Non-pigmented ciliary epithelial cell (primary cell): ENCODE measurements at places on chromosomes 16 and 17.

DNA sequence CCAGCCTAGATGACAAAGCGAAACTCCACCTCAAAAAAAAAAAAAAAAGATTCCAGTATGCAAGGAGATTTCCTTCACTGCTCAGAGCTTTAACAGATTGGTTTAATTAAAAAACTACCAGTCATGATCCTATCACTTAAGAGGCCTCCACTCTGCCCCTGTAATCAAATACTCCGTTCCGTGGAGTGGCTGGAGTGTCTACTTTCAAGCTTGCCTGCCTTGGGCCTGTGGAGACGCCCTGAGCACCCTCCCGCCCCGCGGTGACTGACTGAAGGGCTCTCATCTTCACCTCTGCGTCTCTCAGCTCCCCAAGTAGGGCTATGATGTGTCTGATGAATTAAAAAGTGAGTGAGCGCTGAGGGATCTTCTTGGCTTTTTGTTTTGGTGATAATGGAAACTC is 25.3 kb upstream of the TRPV3 start:
- DNase-seq: no peak

- DNase-seq: no peak
Observed at GRCh38 chr17:3845291-3845620, 790 bp downstream of the NCBP3 start.

GRCh38 chr16:5738586-5738985 is 641.0 kb upstream of the EEF2KMT start:
- no peak for DNase-seq

DNA sequence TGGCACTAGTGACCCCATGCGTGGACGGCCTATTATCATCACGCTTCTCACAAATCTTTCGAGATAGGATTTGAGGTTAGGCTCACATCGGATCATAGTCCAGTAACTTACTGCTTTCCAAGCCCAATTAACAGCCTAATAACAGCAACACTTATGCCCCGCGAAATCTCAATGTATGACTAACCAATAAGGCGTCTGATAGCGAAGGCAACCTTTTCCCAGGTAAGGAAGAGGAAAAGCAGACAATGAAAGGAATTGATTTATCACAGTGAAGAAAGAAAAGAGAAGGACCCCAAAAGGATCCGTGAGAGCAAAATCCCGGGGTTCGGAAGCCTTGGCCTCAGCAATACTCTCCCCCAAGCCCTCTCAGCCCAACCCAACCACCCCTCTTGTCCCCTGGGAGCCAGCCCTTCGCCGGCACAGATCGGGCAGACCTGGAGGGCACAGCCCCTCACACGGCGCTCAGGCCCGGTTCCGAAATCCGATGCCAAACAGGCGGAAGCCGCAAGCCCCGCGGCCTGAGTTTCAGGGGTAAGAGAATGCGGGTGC is 534 bp downstream of the GPATCH8 start:
- DNase-seq: no peak

DNA sequence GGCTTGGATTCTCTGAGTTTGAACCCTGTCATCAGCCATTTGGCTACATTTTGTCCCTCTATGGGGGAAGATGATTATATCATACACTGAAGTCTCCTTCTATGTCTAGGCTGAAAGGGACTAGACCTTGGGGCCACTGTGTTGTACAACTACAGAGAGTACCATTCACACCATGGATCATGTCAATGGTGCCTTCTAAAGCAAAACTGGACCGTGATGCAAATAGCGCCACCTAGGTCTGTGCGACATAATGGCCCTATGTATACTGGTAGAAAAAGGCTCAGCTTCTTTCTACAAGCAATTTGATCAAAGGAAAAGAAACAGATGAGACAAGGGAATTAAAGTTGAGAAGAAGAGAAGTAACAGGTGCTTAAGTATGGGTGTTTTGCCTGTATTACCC is 100.7 kb downstream of the LYRM1 start:
- no peak for DNase-seq

DNA sequence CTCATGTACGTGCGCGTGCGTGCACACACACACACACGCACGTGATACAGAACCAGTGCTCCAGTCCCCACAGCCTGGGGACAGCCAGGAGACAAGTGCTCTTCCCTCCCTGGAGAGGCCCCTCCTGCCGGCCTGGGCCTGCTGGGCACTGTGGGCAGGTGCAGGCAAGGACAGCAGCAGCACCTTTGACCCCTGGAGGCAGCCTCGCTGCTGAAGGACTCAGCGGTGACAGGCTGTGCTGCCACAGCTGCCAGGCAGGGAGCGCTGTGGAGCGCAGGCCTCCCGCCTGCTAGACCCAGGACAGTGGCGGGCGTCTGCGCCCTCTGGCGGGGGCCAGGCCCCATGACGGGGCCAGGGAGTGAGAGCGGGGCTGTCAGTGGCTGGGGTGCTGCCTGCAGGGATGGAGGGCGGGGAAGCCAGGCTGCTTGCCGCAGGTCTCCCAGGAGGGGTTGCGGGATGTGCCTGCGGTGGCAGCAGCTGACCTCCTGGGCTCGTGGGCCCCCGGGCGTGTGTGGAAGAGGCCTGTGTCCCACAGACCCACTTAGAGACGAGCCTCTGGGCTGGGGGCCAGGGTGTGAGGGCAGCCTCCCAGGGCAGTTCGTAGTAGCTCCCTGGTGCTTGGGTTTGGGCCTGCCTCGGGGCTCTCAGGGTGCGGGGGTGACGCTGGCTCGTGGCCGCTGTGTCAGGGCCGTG is 63.5 kb upstream of the PVALEF start:
- no peak for DNase-seq

- no peak for DNase-seq
Observed at GRCh38 chr16:51708861-51709260, 557.8 kb upstream of the SALL1 start.

DNA sequence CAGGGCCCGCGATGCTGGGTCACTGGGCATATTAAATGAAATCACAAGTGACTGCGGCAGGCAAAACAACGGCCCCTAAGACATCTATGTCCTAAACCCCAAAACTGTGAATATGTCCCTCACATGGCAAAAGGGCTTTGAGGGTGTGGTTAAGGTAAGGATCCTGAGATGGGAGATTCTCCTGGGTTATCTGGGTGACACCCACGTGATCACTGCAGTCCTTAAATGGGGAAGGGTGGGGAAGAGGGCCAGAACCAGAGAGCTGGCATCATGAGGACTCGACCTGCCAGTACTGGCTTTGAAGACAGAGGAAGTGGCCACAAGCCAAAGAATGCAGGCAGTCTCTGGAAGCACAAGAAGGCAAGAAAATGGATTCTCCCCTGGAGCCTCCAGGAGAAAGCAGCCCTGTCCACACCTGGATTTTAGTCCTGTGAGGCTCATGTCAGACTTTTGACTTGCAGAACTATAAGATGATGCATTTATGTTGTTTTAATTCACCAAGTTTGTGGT is 12.5 kb downstream of the COTL1 start:
- DNase-seq: no peak

GRCh38 chr16:4987250-4987579 is 29.1 kb downstream of the SEC14L5 start:
- no peak for DNase-seq

DNA sequence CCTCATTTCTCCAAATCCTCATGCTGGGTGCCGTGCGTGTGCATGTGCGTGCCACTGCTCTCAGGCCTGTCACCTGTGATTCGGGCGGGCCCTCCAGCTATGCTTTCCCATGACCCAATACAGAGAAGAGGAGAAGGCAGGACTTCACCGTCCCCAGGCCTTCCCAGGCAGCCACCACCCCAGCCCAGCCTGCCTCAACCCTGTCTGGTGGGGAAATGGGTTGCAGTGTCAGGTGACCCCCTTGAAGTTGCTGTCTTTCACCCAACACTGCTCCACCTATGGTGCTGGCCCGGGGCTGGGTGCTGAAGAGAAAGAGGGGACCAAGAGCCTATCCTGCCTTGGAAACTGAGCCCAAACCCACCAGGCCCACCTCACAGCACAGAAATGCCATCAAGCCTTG is 94.7 kb downstream of the GOSR1 start:
- no peak for DNase-seq

DNA sequence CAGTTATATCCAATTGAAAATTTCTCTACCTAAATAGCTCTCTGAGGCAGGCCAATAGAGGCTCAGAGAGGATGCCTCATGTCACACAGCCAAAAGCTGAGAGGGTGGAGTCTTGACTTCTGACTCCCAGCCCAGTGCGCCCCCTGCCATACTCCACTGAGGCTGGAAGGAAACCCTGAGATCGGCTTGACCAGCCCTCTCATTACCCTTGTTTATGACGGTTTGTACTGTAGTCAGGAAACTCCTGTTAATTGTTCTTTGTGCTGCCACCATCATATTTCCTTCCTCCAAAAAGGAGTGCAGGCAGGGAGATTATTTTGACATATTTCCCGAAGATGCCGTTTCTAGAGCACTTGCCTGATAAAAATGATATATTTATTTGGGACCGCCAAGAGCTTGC is 107.9 kb downstream of the AIPL1 start:
- no peak for DNase-seq

DNA sequence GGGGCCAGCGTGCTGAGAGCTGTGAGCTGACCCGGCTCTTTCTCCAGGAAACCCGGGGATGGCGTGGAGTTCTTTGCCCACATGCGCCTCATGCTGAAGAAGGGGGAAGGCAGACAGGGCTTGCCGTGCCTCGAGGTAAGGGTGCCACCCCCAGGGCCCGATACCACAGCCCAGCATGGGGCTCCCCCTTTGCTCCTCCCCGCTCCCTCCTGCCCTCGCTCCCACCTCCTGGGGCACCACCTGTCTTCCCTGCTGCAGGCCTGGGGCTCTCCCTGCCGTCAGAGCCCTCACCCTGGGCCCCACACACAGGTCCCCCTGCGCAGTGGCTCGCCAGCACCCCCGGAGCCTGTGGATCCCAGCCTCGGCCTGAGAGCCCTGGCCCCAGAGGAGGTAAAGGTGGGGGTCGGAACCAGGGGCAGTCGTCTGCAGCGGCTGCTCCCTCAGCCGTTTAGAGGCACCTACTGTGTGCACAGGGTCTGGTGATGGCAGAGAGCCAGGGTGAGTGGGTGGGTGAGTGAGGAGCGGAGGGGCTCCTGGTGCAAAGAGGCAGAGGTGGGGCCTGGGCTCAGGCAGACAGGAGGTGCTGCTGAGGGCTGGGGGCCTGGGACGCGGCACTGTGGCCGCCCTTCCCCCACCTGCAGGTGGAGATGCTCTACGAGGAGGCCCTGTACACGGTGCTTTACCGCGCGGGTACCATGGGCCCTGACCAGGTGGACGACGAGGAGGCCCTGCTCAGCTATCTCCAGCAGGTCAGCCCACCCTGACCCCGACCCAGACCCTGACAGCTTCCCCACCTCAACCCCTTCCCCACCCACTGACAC is 5.6 kb downstream of the BAIAP3 start:
- DNase-seq: no peak

DNA sequence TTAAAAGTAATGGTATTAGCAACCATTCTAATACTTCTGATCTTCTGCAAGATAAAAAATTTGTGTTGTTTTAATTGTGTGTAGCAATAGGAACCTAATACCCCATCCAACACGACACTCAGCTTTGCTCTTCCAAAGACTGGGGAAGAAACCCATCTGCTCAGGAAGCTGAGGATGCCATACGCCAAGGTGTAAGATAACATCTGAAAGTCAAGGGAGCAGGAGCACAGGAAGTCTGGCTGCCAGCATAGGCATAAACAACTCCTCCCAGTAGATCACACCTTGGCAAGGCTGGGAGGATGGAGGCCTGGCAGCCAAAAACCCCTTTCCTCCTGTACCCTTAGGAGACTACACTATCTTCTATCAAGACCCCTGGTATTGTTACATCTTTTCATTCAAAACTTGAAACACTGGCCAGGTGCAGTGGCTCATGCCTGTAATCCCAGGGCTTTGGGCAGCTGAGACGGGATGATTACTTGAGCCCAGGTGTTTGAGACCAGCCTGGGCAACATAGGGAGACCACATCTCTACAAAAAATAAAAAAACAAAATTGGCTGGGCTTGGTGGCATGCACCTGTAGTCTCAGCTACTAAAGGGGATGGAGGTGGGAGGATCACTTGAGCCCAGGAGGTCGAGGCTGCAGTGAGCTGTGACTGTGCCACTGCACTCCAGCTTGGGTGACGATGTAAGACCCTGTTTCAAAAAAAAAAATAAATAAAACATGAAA is 5.7 kb upstream of the SPHK1 start:
- DNase-seq: no peak

GRCh38 chr16:67212766-67213165 is 13.8 kb downstream of the ELMO3 start:
- DNase-seq: no peak

GRCh38 chr17:83083368-83084201 is 4.2 kb downstream of the METRNL start:
- DNase-seq: peak; percentile 90

GRCh38 chr16:73054125-73054484 is 6.2 kb upstream of the ZFHX3 start:
- no peak for DNase-seq

GRCh38 chr16:20897253-20897897 is 2.8 kb downstream of the DCUN1D3 start:
- no peak for DNase-seq

- no peak for DNase-seq
Observed at GRCh38 chr17:42598905-42599304, 10.3 kb downstream of the RETREG3 start.

- DNase-seq: no peak
Observed at GRCh38 chr17:42655528-42655927, 3.6 kb upstream of the TUBG2 start.

DNA sequence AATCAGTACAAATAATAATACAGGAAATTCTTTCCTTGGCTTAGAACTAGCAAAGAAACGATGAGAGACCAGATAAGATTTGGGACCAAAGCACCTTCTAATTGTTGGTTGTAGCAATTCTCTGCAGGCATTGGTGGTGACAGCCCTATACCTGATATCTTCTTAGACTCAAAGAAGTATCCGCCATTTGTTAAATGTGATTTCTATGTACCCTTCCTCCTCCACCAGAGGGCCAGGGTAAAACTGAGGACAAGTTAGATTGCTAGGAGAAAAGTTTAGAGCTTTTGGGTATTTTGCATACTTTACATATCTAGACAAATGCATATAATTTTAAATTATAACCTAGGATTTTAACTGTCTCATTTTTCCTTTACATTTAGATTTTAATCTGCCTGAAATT is 304.3 kb downstream of the HS3ST4 start:
- no peak for DNase-seq

- no peak for DNase-seq
Observed at GRCh38 chr17:79851461-79851817, 12.2 kb upstream of the CBX4 start.

DNA sequence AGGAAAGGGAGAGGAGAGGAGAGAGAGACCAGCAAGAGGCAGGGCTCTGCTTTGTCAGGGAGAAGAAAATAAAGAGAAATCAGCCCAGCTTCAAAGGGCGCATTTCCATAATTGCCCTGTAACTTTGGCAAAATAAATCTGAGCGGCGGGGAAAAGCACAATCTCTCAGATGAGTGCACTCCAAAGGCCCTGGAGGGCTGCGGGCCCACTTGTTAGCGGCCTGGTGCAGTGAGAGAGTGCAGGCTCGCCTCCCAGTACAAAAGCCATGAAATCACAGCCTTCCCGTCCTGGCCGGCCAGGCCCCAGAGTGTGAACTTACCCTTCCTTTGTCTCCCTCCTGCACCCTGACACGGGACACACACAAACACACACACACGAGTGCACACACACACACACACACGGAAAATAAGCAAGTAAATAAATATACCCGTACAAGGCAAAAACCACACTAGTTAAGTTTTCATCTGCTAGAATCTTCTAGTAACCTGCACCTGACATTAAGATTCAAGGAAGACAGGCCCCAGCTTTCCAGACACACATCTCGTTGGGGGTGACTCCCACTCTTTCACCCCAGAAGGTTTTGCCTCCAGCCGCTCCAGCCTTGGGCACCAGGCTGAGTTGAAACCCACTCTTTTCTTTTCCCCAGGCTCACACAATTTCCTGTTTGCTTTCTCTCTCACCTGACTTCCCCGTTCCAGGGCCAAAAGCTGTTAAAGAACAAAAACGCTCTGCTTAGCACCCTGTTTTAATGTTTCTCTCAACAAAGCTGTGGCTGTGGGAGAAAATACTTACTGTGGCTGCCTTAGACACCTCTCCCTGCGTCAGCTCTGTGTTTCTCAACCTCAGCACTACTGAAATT is 8.5 kb downstream of the IRX3 start:
- no peak for DNase-seq
